ENCODE measurements at places on chromosomes 1 and 21.
A peak's percentile ranks its signal among the peaks of the same experiment; 100 is the strongest.

DNA sequence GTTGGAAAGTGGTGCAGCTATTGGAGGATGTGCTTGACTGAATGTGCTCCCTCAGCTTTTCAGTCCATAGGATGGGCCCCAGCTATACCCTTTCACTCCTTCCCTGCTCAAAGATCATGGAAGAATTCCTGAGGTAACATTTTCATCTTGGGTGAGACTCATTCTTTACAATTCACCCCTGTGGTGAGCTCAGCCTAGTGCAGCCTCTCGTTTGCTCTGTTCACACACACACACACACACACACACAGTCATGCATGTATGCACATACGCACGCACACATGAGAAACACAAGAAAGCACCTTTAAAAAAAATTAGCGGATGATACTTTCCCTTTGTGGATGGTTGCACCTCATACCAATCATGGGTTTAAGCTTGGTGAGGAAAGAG lies 25.8 kb downstream of the CCN1 start:
- DNase-seq, result no peak

- no peak for DNase-seq
Measured at GRCh38 chr1:31568895-31569595, 7.3 kb upstream of the TINAGL1 start.

DNA sequence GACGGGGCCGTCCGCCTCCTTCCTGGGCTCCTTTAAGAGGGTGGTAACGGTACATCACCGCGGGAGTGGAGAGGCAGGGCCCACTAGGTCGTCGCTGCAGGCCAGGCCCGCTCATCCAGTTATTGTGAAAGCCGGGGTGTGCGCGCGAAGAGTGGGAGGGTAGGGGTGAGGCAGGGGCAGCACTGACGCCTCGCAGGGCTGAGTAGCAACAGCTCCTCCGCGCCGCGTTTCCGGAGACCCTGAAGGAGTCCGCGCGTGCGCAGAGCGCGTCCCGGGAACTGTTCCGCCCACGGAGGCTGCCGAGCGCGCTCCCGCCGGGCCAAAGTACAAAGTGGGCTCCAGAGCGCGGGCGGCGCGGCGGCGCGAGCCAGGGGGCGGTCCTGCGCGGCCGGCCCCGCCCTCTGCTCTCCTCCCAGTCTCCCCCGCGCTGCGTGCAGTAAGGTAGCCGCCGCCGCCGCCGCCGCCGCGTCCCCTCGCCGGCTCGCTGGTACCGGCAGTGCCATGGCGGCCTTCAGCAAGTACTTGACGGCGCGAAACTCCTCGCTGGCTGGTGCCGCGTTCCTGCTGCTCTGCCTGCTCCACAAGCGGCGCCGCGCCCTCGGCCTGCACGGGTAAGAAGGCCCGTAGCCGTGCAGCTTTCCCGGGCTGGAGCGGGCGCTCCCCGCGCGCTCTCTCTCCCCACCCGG lies at the start of gene ABCD3:
ABCD3 (plus strand) TSS at position 412 of the 686 bp plus-strand sequence; CDS start at position 502, 90 bp downstream.
- DNase-seq, result peak; percentile 96

DNA sequence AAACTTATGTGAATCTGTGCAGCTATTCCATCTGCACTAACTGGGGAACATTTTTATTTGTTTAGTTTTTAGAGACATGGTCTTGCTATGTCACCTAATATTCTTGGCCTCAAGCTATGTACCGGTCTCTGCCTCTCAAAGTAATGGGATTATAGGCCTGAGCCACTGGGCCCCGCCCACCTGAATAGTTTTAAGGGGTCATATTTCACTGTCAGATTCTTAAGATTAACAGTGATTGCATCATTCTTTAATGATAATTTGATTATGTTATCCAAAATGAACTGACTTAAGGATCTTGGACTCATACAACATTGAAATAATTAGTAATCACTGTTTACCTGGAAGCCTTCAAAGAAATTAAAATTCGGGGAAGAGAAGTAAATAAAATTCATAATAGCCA lies 12.6 kb upstream of the KLF18 start:
- DNase-seq, result no peak

DNA sequence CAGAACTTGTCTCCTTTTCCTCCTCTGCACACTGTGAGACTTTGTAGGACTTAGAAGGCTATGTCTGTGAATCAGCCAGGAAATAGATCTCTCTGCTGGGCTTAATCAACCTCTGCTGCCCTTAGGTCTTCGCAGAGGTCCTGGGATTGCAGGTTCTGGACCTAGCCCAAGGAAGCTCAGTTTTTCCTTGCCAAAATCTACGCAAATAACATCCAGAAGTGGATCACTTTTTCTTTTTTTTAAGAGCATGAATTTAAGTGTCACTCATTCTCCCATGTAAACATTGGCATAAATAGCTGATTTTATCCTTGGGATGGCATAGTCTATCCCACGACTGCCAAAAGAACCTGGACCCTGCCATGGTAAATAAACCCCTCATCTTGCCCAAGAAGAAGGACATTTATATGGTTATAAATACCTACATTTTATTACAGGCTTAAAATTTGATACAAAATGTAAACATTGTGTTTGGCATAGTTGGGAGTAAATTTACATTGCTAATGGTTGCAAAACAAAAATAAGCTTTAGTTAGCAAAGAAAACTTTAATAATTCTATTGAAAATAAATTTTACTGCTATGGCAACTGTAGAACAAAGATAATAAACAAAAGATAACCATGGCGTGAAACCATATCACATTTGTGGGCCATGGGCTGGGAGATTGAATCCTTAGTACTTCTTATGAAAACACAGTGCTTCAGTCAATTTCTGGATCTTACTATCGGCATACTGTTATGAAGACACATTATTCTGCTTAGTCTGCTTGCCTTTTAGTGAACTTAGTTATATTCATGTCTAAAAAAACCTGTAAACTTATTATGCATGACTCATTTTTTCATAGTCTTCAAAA lies 24.5 kb upstream of the DISC1 start:
- no peak for DNase-seq

DNA sequence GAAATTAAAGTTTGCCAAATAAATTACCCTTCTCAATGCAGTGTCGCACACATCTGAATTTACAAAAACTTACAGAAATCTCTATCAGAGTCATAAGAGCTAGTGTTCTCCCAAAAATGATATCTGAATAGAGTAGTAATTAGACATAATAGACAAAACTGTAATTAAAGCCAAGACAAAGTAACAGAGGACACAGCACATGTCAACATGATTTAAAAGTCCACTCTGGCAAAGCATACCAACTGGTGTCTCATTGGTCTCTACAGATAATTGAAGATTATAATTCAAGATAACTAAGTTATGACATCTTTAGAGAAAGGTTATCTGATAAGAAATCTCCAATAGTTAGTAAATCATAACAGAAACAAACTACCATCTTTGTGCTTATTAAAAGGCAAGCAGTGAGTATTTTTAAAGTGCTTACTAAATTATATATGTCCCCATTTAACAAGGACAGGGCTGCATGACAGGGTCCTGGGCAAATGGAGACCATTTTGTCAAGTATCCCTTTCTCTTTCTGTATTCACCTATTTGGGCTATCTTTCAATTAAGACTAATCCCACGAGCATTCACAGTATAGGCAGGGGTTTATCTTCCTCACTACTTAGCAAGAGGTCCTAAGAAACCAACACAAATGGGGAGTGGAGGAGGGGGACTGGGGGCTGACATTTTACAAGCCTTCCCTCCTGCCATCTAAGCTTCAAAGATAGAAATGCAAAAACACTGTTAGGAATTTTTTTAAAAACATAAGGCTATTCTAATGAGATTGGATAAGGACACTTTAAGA lies 26.0 kb downstream of the PTP4A2 start:
- DNase-seq, result no peak

DNA sequence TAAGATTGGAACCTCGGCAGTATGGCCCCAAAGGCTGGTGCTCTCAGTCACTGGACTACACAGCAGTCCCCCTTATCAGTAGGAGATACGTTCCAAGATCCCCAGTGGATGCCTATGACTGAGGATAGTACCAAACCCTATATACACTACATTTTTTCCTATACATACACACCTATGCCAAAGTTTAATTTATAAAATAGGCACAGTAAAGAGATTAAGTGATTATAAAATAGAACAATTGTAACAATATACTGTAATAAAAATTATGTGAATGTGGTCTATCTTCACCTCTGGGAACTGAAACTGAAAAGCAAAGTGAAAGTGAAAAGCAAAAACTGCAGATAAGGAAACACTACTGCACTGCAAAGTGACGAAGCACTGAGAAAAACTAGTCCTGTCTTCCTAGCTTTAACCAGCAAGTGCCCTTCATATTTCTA lies 96.8 kb downstream of the INTS7 start:
- no peak for DNase-seq

- DNase-seq, result no peak
Measured at GRCh38 chr21:28754127-28754611, 238.5 kb downstream of the LTN1 start.

DNA sequence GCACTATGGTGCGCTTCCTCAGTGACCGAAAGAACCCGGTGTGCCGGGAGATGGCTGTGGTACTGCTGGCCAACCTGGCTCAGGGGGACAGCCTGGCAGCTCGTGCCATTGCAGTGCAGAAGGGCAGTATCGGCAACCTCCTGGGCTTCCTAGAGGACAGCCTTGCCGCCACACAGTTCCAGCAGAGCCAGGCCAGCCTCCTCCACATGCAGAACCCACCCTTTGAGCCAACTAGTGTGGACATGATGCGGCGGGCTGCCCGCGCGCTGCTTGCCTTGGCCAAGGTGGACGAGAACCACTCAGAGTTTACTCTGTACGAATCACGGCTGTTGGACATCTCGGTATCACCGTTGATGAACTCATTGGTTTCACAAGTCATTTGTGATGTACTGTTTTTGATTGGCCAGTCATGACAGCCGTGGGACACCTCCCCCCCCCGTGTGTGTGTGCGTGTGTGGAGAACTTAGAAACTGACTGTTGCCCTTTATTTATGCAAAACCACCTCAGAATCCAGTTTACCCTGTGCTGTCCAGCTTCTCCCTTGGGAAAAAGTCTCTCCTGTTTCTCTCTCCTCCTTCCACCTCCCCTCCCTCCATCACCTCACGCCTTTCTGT lies 7.3 kb upstream of the PIGV start:
- DNase-seq, result no peak

DNA sequence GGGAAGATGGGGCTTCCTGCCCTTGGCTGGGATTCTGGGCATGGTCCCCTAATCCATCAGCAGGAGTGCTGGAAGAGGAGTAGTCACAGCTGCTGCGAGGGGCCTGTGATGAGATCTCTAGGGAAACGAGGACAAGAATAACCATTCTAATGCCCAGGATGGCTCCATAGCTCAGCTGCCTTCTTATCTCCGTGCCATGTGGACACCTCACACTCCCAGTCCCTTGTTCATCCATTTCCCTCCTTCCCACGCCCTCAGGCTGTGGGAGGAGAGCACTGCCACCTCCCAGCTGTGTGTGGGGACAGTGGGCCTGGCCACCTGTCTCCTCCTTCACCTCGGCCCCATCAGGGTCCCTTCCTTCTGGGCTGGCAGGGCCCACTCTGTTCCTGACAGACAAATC lies 16.1 kb upstream of the ETV3 start:
- DNase-seq, result no peak

DNA sequence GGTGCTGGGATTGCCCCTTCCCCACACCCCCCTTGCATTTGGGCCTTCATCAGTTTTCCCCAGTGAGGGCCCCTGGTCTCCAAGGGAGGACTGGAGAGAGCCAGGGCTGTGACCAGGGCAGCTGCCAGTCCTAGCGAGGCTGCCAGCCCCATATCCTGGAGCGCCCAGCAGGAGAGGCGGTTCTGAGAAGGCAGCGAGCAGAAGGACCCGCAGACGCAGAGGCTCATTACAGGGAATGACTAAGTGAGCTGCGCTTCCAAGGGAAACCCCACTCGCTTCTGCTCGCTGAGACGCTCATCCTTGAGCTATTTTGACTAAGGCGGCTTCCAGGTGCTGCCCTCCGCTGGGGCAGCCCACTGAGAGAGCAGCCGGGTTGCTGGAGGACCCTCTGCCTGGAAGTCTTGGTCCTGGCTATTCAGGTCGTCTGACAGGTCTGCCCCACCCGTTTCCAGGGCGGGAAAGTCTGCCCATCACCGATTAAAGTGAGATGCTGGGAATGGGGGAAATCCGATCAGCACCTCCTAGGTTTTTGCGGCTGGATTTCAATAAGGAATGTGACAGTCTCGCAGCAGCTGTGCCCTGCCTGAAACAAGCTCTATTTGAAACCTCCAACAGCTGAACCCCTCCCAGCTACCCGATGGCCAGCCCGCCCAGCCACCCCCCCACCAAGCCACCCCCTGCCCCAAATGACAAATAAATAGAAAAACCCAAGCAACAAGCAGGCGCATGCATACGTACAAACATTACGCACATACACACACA lies 2.8 kb downstream of the KCNN3 start:
- DNase-seq, result peak; percentile 6

DNA sequence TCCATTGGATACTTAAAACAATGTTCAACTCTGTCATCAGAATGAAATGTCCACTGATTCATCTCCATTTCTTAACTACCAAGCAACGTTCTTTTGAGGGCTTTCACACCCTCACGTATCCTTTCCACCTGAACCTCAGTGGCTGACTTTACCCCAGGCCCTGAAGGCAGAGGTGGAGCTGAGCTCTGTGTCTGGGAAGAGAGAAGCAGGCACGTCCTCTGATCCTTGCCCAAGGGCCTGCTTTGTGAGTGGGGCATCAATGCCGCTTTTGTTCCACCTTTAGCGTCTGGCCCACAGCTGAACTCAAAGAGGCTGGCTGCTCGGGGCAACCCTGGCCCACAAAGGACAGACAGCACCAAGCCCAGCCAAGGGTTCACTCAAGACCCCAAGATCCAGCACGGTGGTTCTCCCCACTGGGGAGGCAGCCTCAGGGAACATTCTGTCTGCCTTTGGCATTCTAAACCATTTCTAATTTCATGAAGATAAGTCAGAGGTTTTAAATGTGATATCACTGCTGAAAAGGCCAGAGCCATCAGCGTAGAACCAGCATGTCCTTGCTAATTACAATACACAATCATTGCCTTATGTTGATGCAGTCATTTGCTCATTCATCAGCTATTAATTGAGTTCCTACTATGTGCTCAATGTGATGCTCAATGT lies 126.0 kb upstream of the UBE2U start:
- no peak for DNase-seq

GRCh38 chr1:154207262-154207661 lies 1.1 kb upstream of the CFAP141 start:
- no peak for DNase-seq

GRCh38 chr1:3900969-3901529 lies 977 bp upstream of the C1orf174 start:
- DNase-seq, result peak; percentile 47

GRCh38 chr1:39663559-39663958 lies 8.3 kb downstream of the NT5C1A start:
- no peak for DNase-seq

GRCh38 chr1:54283635-54284385 lies 83.8 kb downstream of the MRPL37 start:
- DNase-seq, result no peak
